ENCODE measurements at places on chromosomes 12 and 14. TPM values are rescaled to one million over a fixed set of nuclear protein-coding genes. Genes with fewer than 3 reads are reported as not detected.

- H3K27me3 ChIP-seq: no peaks in the 10 kb centered on the region
- peaks cover 63% of the 10 kb centered on the region for H3K4me1 ChIP-seq
- no peak for DNase-seq
Measured at GRCh38 chr12:104605685-104606084, 148.9 kb downstream of the CHST11 start.

Gene C1QL4
- total RNA-seq: not detected

Gene TRPV4
- total RNA-seq: not detected

DNA sequence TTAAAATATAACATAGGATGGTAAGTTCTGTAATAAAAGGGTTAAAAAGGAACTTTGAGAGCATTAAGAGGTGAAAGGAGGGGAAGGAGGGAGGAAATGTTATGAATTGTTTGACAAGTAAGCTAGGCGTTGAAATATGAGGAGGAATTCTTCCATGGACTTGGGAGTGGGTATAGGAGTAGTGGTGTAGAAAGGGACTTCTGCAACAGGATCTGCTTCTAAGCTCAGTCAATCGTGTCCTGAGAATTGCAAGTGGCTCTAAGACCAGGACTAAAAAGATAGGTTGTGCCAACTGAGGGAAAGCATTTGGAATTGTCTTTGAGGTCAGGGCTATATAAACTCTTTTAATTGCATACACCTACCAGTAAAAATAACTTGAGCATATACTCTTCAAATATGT is 74.1 kb upstream of the SLC38A2 start:
- no peak overlapping the region for H3K4me3 ChIP-seq
- peaks cover 7% of the 10 kb centered on the region for H3K4me1 ChIP-seq
- DNase-seq: no peak
- no peaks in the 10 kb centered on the region for H3K36me3 ChIP-seq

Gene PLBD1
- total RNA-seq: 0.56 TPM

DNA sequence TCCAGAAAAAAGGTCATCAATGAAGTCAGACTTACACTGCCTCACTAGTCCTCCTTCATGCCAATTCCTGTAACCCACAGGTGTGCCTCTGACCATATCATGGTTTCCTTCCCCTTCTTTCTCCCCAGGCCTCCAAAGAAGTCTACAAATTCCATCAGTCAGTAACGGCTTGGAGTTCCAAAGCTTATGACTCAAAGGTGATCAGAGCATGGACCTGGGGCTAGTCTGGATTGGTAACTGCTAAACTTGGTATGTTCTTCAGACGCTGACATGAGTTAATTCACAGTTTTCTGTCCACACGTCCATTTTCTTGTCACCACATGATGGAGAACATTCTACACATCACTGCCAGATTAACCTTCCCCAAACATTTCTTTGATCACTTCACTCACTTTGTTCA is 560.4 kb downstream of the ETNK1 start:
- no peak overlapping the region for H3K27ac ChIP-seq
- no peak for DNase-seq
- no peaks in the 10 kb centered on the region for H3K4me1 ChIP-seq
- H3K27me3 ChIP-seq: peaks cover 3% of the 10 kb centered on the region
- no peak overlapping the region for H3K4me3 ChIP-seq
- no peaks in the 10 kb centered on the region for H3K36me3 ChIP-seq

- no peak overlapping the region for H3K27ac ChIP-seq
- DNase-seq: peak; percentile 58
Measured at GRCh38 chr12:54201001-54201794, 12.4 kb upstream of the SMUG1 start.

DNA sequence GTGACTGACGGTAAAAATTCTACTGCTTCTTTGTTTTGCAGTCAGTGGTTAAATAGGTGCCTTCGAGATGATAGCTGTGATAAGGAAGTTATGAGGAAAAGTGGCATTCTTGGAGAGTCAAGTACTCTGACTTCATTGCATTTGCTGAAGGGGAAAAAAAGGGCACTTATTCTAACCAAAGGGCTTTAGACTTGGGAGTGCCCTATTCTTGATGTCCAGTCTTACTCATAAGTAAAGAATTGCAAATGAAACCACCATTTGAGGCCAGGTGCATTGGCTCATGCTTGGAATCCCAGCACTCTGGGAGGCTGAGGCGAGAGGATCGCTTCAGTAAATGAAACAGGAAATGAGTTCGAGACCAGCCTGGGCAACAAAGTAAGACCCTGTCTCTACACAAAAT is 40.3 kb downstream of the BRAP start:
- no peak for DNase-seq
- no peaks in the 10 kb centered on the region for H3K4me1 ChIP-seq
- H3K27me3 ChIP-seq: no peaks in the 10 kb centered on the region
- no peak overlapping the region for H3K4me3 ChIP-seq
- no peak overlapping the region for H3K27ac ChIP-seq

- peak overlapping the region; percentile 99 for H3K27ac ChIP-seq
- no peak for DNase-seq
- H3K27me3 ChIP-seq: no peaks in the 10 kb centered on the region
- H3K4me1 ChIP-seq: peaks cover 96% of the 10 kb centered on the region
- peak overlapping the region; percentile 39 for H3K4me3 ChIP-seq
- H3K36me3 ChIP-seq: peaks cover 9% of the 10 kb centered on the region
Measured at GRCh38 chr14:69620211-69620611, 8.8 kb downstream of the SUSD6 start.

Gene CLEC6A
- not detected for total RNA-seq

Gene PPFIA2
- total RNA-seq: not detected
